ENCODE measurements at places on chromosomes 6 and 20.

- DNase-seq = no peak
Measured at GRCh38 chr6:89368107-89368506, 15.6 kb upstream of the UBE2J1 start.

- no peak for DNase-seq
Measured at GRCh38 chr6:158575550-158575949, 15.7 kb downstream of the TMEM181 start.

DNA sequence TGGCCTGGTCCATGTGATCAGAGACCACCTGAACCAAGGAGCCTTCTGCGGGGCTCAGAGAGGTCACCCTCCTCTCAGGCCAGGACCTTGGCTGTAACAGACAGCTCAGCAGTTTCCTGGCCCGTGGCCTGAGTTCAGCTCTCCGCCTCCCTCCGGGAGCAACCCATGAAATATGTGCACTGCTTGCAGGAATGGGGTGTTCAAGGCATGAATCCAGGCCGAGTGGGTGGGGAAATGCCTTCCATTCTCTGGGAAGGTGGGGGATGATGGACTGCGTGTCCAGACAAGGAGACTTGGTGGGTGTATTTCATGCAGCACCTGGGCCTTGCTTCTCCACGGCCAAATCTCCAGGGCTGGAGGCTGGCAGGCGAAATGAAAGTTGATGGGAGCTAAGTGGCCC lies 46.0 kb downstream of the SIRPA start:
- no peak for DNase-seq

DNA sequence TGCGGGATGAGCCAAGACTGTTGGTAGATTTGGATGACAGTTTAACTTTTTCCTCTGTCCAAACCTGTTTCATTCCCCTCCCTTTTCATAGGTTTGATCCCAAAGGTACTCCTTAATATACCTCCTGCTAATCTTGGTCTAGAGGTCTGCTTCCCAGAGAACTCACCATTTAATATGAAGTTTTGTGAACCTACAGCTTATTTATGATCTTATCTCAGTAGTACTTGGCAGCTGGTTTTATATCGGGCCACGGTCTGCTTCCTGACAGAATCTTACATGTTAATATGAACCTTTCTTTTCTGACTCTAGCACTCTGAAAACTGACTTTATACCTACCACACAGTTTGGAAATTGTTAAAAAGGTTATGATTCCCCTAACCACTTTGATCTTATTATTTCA lies 138.7 kb downstream of the MACROD2 start:
- DNase-seq = no peak

DNA sequence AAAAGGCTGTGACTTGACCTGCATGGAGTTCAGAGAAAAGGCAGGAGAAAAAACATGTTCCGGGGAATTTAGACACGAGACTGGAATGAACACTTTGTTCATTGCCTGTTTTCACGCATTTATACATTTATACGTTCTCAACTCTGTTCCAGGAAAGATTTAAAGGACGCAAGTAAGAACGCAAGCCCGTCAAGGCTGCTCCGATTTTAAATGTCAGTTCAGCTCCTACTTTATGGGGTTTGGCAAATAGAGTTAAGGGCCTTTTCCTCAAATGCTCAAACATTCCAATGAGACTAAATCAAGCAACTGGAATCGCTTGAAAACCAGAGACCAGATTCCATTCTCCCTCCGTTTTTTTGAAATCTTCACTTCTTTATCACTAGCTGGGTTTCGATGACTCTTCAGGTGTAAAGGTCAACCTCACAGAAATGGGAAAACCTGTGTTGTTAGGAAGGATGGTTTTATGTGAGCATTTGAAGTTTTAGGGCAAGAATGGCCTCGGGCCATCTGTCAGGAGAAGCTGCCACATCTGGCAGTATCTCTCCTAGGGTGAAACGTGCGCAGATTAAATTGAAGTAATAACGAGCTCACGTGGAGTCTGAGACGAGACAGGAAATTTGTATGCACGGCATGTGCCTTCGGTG lies 24.9 kb downstream of the TTLL2 start:
- no peak for DNase-seq

DNA sequence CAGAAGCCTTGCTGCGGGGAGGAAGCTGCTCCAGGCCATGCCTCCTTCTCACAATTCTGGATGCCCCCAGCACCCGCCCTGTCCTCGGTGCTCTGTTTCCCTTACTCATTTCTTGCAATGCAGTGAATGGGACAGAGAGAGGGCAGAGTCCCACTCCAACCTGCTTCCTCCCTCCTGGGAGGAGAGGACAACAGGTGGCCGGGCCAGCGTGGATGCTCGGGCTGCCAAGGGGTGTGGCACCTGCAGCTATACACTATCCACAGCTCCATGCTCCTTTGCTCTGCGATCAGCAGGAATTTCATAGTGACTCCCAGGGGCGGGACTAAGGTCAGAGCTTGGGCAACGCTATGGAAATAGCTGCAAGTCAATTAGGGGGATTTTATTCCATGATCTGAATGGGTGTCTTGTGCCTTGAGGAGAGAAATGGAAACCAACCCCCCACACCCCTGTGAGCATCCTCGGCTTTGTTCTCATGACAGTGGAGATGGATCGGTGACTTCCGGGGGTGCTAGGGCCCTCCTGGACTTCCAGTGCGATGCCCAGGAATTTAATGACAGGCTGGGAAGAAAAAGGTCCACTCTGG lies 192.5 kb downstream of the MYLK4 start:
- no peak for DNase-seq

GRCh38 chr6:139378226-139378625 lies 3.8 kb upstream of the CITED2 start:
- DNase-seq = no peak

GRCh38 chr6:53989504-53989903 lies 121.7 kb upstream of the MLIP start:
- DNase-seq = no peak
